ENCODE measurements at places on chromosomes 7 and 10.
A peak's percentile ranks its signal among the peaks of the same experiment; 100 is the strongest.

DNA sequence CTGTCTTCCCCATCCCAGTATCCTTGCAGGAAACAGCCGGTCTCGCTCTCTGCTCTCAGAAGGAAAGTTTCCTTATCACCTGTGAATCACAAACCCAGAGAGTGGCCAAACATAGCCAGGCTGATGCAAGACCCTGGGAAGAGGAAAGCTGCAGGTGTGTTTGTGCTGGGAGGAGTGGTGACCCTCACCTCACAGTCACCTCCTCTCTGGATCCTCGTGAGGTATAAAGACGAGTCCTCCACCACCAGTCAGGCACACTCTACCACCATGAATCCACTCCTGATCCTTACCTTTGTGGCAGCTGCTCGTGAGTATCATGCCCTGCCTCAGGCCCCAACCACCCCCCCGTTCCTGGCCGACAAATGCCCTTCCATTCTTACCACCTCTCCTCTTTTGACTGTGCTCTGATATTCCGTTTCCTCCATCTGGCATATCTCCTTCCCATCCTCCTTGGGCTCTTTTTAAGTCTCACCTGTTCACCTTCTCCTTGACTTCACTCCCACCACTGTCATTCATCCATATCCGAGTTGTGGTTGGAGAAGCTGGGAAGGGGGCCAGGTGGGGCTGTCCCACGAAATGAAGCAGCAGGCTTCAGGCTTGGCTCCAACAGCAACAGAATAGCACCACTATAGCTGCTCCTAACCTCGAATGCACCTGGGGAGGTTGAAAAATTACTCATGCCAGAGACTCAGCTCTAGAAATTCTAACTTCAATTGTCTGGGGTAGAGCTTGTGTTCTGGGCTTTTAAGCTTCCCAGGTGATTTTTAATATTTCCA is at the start of gene PRSS1:
TSS of gene PRSS1 (plus strand) at position 255 of the 776 bp plus-strand sequence. CDS start at position 268, 13 bp downstream.
- no peak for DNase-seq

DNA sequence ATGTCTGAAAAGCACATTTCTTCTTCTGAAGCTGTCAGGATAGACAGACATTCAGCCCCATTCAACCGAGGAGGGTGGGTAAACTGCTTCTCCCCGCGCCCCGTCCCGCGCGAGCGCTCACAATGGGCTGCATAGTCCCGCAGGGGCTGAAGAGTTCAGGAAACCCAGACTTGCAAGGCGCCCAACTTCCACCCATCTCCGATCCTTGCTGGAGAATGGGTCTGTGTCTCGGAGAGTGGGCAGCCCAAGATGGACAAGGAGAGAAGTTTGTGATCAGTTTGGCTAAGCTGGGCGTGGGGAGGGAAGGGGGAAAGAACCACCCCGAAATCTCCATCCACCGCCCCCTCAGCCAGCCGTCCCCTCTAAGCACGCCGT is 686 bp downstream of the AASS start:
- DNase-seq = peak; percentile 12

DNA sequence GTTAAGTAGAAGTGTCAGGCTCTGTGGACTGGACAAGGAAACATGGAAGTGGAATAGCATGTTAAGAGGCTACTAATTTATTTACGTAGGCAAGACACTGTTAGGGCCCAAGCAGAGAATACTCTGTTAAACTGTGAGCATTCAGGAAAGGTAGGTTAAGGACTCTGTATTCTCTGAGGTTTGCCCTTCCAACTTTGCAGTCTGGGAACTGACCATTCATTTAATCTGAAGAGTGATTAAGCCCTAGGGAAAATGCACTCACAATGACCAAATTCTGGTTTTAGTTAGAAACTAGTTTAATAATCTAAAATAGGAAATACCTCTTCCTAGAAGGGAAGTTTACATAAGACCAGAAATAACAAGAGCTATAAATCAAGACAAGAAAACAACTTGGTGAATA is 266.6 kb downstream of the SUGCT start:
- no peak for DNase-seq

GRCh38 chr10:3095373-3096139 is 28.2 kb downstream of the PFKP start:
- peak; percentile 73 for DNase-seq

GRCh38 chr7:618539-619367 is 99.1 kb upstream of the PDGFA start:
- peak; percentile 89 for DNase-seq

DNA sequence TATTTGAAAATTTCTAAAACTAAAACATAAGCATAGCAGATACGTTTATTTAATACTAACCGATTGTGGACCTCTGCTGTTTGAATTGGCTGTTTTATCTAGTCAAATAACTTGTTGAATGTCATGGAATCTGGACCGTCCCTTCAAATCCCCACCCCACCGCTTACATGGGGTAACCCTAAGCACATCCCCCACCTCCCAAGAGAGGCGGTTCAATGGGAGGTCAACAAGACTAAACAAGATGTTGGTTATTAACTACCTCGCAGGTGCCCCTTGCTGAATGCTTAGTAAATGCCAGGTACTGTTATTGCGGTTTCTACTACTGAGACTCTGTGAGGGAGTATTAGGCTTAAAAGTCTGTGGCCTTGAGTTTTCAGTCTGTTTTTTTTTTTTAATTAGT is 70.9 kb downstream of the DAGLB start:
- DNase-seq = no peak

- no peak for DNase-seq
These were observed 8.7 kb downstream of the PDSS1 start for GRCh38 chr10:26706206-26706605.

GRCh38 chr7:119935418-119936025 is 337.5 kb upstream of the KCND2 start:
- no peak for DNase-seq

All from CD4-positive, alpha-beta memory T cell (primary cell).